ENCODE measurements at places on chromosomes 1 and 21.

GRCh38 chr1:40625076-40625475 lies 40.4 kb downstream of the RIMS3 start:
- no peak for DNase-seq

GRCh38 chr1:38741341-38741740 lies 118.2 kb downstream of the RRAGC start:
- no peak for DNase-seq

DNA sequence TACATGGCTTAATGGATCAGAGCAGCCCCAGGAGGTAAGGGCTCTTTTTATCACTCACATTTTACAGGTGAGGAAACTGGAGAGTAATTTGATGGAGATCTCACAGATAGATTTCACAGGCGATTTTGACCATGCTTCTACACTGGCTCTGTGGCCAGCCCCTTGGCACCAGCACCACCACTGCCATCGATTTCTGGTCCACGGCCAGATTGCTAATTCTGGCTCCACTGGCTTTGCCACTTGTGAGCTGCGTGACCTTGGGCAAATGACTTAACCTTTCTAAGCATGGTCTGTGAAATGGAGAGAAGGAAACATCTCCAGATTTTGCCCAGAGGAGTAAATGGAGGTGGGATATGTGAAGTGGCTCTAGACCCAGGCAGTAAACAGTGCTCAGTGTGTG lies 32.6 kb downstream of the KCNC4 start:
- DNase-seq = no peak

GRCh38 chr1:184399192-184399847 lies 12.5 kb downstream of the C1orf21 start:
- no peak for DNase-seq

GRCh38 chr1:197649188-197649587 lies 126.1 kb downstream of the DENND1B start:
- DNase-seq = no peak

DNA sequence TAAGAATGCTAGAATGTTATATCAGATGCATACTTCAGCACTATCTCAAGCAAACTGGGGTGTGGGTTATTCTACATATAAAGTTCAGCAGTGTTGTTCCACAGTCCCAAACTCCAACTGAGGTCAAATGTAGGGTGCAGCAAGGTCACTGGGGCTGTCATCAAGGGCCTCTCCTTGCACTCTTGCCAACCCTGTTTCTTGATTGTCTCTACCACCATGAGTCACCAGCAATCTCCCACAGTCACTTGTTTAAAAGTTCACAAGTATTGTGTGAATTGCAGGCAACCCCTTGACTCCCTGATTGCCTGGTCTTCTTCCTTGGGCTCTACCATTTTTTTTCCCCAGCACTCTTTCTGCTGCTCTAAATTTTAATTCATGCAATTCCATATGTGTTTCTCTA lies 10.6 kb downstream of the METTL18 start:
- no peak for DNase-seq

GRCh38 chr21:14484188-14485009 lies 61.7 kb downstream of the SAMSN1 start:
- DNase-seq = no peak

- DNase-seq = no peak
These were observed 5.0 kb downstream of the PLPPR4 start for GRCh38 chr1:99269321-99269720.

All from T-helper 22 cell (primary cell).